ENCODE measurements at places on chromosomes 3 and 15.
A peak's percentile ranks its signal among the peaks of the same experiment; 100 is the strongest.

DNA sequence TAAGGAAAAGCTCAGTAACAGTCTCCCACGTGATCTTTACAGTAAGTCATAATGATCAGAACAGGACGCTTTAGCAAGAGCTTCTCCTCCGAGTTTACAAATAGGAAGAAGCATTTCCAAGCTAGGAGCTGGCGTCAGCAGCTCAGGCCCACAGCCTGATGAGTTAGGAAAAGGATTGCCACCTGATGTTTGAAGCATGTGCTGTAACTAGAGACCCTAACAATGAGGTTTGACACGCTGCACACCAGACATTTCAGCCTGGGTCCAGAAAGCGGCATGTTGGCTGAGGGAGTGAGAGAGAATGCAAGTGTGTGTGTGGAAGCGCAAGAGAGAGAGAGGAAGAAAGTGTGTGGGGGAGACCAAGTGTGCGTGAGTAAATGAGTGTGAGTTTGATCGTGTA, 47.3 kb downstream of the TLE3 start:
- DNase-seq, result no peak

GRCh38 chr3:127296166-127296565, 8.3 kb upstream of the PRR20G start:
- DNase-seq, result no peak

DNA sequence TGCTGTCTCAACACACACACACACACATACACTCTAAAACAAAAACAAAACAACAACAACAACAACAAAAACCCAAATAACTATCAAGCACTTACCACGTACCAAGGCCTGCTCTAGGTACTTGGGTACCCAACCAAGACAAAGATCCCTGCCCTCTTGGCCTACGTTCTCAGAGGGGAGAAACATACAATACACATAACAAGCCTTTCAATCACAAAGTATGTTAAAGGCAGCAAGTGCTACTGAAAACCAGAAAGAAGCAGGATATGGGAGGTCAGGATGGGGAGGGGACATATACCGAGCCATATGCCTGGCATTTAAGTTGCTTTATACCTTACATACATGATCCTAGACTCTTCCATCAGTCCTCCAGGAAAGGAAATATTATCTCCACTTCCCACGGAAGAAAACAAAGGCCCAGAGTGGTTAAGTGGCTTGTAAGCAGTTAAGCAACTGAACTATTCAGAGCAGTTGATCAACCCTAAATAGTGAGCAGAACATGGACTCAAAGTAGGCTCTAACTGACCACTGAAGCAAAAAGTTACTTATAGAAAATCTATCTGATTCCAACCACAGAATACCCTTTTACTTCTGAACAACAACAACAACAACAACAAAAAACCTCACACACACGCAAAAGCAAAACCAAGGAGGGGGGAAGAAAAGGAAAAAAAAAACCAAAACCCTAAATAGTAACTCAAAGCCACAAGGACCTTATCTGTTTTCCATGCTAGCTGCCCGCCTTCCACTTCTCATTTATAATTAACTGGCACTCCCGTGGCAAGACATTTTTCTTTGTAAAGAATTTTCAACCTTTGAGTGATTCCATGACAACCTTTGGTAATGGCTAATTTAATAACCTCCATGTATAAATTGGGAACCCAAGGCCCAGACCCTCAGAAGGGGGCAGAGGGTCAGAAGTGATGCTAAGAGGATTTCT, 21.0 kb downstream of the PRICKLE2 start:
- no peak for DNase-seq

DNA sequence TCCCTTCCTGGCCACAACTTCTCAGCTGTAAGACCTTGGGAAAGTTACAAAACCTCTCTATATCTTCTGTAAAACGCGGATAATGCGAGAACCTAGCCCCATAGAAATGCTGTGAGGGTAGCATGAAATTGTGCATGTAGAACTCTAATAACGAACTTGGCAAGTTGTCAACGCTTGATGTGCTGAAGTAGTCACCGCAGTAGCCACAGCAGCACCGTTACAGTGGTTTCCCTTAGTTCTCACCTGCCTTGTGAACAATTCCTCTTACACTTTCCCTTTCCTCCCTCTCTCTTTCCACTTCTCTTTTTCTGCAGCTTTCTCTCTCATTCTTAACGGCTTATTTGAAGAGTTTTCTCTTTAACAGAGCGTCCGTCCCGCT, 447 bp upstream of the SHQ1 start:
- no peak for DNase-seq

DNA sequence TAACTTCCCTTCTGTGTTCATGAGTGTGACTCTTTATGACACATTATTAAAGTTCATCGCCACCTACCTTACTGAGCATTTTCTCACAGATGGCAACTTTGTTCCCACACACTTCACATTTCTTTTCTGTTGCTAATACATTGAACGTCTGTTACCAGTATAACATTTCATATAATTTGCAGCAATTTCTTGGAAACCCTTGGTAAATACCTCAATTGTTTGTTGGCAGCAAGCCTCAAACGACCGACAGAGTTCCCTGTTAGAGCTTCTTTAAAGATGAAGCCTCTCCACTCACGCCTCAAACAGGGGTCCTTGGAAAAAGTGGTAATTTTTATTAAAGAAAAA, 3.2 kb upstream of the CHSY1 start:
- no peak for DNase-seq

- DNase-seq, result no peak
These were observed 1.1 kb upstream of the NLGN1 start for GRCh38 chr3:173396191-173397041.

DNA sequence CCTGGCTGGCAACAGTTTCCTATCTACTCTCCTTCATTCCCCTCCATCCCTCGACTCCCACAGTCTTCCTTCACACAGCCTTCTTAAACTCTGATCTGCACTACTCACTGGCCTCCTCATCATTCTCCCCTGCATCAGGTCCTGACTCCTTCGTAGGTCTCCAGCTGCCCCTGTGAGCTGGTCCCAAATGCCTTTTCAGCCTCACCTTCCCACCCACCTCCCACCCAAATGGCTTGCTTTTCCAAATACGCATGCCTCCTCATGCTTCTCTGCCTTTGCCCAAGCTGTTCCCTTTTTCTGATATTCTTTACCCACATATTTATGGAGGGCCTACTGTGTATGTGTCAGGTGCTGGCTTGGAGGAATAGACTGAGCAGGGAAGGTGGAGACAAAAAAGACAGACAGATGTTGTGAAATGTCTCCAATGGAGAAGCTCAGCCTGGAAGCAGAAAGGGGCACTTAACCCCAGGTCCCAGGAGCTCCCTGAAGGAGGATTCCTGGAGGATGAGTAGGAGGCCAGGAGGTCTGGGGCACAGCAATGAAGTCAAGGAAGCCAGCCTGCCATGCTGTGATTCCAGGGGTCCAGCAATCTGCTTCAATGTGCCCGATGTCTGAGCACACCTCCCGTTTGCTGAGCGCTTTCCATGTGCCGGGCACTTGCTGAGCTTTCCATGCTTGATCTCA, 252.2 kb downstream of the SHQ1 start:
- DNase-seq, result no peak

GRCh38 chr3:42061713-42062380, 29.3 kb upstream of the TRAK1 start:
- peak; percentile 63 for DNase-seq

GRCh38 chr3:34254285-34254684, 455.9 kb downstream of the PDCD6IP start:
- DNase-seq, result no peak

DNA sequence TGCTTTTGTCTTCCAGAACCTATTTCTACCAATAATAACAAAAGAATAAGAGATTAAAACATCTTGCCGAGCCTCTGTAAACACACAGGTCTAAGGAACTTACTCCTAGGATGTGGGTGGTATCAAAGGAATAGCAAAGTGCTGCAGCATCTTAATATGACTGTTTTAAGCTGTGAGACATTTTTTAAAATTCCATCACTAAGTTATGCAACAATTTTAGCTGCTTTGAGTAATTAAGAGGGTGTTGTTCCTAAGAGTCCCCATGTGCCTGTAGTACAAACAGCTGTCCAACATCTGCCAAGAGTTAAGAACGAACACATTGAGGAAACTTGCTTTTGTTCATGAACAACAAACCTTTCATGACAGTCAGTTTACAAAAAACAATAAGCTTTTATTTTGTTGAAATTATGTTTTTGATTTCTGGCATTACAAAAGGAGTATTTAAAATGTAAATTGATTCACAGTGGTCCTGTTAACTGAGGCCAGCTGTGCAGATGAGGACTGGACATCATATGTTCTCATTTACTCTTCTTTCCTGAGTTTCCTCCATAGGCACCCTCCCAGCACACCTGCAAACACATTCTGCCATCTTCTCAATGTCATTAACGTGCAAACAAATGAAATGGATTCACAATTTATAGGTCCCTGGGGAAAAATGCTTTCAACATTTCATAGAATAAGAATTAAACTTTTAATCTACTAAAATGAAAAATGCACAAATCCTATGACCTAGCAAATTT, 337.3 kb upstream of the ARHGEF26 start:
- DNase-seq, result no peak

GRCh38 chr15:43469867-43470266, 23.1 kb downstream of the TP53BP1 start:
- DNase-seq, result peak; percentile 52

GRCh38 chr3:36317915-36318314, 62.4 kb upstream of the STAC start:
- DNase-seq, result no peak
